Right renal pelvis (tissue), 4 donors: ENCODE measurements at places on chromosomes 1 and 21.

- no peak for DNase-seq
Measured at GRCh38 chr1:22932803-22933470, 39.7 kb downstream of the LACTBL1 start.

- DNase-seq = no peak
Measured at GRCh38 chr1:47431534-47431933, 6.3 kb upstream of the FOXD2 start.

DNA sequence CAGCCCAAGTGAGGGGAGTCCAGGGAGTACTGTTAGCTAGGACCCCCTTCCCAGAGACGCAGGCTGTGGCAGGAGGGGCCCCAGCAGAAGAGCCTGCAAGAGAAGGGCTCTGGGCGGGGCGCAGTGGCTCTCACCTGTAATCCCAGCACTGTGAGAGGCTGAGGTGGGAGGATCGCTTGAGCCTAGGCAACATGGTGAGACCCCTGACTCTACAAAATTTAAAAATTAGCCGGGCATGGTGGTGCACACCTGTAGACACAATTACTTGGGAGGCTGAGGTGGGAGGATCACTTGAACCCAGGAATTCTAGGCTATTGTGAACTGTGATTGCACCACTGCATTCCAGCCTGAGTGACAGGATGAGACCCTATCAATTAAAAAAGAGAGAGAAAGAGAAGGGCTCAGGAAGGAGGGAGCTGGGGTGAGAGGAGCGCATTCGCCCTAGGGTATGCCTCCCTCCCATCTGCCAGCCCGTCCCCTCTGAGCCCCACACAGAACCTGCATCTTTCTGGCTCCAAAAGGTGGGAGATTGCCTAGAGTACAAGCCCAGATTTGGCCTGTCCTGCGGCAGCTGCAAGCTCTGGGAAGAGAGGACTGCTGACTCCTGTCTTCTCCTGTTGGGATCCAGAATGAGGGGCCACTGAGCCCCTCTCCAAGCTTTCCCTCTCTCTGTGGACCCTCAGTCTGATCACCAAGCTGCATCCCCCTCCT is 3.6 kb downstream of the KCNQ4 start:
- DNase-seq = no peak

DNA sequence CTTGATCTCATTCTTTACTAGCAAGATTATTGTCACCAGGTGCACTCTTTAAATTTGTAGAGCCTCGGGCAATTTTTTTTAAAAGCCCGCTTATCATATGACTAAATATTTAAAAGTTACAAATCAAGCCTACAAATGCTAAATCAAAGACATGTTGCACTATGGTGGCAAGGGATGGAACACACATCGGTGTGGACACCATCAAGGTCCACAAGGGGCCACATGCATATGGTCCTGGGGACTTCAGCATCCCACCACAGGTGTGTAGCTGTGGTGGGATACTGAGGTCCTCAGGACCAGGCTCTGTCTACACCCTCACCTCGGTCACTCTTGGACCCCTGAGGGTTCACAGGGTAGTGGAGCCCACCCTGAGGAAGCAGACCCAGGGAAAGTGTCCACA is 45.8 kb downstream of the FAM78B start:
- DNase-seq = no peak

- no peak for DNase-seq
Measured at GRCh38 chr1:19074361-19074901, 118.0 kb upstream of the IFFO2 start.

DNA sequence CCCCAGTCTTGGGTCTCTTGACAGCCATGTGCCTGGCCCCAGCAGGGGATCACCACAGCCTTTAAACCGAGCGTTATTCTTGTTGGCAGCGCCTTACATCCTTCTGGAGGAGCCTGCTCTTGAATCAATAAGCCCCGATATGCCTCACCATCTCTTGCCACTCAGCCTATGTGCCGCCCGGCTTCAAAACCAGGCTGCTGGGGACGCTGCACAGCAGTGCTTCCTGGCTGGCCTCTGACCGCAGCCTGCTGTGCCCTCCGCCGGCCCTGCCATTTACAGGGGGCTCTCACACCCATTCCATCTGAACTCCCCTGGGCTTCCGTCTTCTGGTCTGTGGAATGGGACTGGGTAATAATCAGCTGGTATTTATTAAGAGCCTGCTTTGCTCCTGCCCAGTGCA is 3.0 kb upstream of the PEX10 start:
- DNase-seq = no peak
